GM23248 (cell line): ENCODE measurements at places on chromosomes 13 and 19. TPM values are rescaled to one million over a fixed set of nuclear protein-coding genes. Genes with fewer than 3 reads are reported as not detected.
A peak's percentile ranks its signal among the peaks of the same experiment; 100 is the strongest.

Gene PRDX2
- 230 TPM in 2 replicates for total RNA-seq

Gene OR4F17
- not detected in 2 replicates for total RNA-seq

Gene ZNF616
- total RNA-seq: 5.8 and 12.3 TPM in 2 replicates

Gene ALOX5AP
- not detected in 2 replicates for total RNA-seq

Gene PSG1
- total RNA-seq: 0.13 and 0.54 TPM in 2 replicates

Gene INAFM1
- 2.9 and 5.2 TPM in 2 replicates for total RNA-seq

Gene OR7D2
- total RNA-seq: not detected in 2 replicates

DNA sequence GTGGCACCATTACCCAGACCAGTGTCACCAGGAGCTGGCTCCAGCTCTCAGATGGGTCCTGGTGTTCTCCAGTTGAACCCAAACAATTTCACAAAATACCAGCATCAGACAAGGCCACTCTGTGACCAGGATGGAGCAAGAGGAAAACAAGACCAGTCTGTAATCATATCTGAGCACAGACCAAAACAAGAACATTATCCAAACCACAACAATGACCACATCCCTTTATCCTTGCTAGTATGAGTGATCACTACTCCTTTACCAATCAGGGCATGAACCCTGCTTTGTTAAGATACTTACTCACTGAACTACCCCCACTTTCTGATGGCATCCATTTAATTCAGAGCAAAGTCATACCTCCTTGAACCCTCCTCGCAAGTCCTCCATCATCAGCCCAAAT is 145.9 kb downstream of the NUFIP1 start:
- DNase-seq: peak; percentile 68

DNA sequence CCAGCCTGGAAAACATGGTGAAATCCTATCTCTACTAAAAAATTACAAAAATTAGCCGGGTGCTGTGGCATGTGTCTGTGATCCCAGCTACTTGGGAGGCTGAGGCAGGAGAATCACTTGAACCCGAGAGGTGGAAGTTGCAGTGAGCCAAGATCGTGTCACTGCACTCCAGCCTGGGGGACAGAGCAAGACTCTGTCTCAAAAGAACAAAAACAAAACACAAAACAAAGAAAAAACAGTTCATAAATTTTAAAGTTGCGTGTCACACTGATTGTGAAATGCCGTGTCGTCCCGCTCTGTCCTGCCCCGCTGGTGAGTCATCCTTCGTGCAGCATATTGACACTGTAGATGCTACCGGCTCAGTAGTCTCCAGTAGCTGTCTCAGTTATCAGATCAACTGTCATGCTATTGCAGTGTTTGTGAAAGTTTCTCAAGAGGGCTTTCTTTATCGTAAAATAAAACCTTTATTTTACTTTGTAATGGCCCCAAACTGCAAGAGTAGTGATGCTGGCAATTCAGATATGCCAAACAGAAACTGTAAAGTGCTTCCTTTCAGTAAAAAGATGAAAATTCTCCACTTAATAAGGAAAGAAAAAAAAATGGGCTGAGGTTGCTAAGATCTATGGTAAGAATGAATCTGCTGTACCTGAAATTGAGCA is 36.4 kb upstream of the IGFL1 start:
- DNase-seq: peak; percentile 95

DNA sequence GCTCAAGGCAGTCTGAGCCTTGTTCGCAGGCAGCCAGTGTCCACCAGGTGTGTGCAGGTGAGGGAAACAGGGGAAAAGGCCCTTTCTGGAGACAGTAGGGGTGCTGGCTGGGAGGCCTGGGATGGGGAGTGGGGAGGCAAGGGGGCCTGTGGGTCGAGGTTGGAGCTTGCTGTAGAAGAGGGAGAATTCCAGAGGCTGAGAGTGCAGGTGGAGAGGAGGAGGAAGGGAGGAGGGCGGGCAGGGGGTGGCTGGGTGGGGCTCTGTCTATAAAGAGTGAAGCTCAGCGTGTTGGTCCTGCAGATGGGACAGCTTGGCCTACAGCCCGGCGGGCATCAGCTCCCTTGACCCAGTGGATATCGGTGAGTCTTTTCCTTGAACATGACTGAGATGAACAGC is at the start of gene CCL25:
CCL25 (plus strand) TSS at position 297 of the 396 bp plus-strand sequence. CDS start 290 bp downstream, outside the sequence.
- no peak for DNase-seq

DNA sequence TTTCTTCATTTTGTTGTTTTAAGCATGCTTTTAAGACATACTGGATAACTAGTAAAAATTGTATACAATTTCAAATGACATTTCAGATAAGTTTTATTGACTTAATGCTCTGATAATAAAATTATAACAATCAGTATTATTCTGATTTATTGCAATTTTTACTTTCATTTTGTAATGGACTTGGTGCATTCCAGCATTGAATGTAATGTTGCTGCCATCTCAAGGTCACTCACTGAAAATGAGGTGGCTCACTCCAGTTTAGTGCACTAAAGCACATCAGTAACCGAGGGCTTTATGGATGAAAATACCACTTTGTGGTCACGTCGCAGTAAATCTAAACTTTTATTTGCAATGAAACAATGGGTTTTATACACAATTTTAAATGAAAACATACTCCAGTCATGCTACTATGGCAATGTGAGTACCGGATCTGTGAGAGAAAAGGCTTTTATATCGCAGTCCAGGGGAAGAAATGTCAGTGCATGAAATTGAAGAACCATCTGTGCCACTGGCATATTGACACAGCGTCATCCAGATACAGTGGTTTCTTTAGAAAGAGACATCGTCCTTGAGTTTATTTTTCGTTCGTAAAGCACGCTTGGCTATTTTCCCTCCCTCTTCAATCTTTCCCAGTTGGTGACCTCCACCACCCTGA is 20.7 kb upstream of the ZNF507 start:
- DNase-seq: peak; percentile 24

- no peak for DNase-seq
Observed at GRCh38 chr19:17846146-17846545, 1.6 kb downstream of the JAK3 start.

- DNase-seq: peak; percentile 46
Observed at GRCh38 chr13:62512194-62513141, 1096.8 kb upstream of the PCDH20 start.

GRCh38 chr19:29532956-29533355 is 7.2 kb downstream of the VSTM2B start:
- no peak for DNase-seq
